ENCODE measurements at places on chromosomes 3 and 15.

- no peak for DNase-seq
Measured at GRCh38 chr3:184335291-184335660, 2.1 kb upstream of the FAM131A start.

DNA sequence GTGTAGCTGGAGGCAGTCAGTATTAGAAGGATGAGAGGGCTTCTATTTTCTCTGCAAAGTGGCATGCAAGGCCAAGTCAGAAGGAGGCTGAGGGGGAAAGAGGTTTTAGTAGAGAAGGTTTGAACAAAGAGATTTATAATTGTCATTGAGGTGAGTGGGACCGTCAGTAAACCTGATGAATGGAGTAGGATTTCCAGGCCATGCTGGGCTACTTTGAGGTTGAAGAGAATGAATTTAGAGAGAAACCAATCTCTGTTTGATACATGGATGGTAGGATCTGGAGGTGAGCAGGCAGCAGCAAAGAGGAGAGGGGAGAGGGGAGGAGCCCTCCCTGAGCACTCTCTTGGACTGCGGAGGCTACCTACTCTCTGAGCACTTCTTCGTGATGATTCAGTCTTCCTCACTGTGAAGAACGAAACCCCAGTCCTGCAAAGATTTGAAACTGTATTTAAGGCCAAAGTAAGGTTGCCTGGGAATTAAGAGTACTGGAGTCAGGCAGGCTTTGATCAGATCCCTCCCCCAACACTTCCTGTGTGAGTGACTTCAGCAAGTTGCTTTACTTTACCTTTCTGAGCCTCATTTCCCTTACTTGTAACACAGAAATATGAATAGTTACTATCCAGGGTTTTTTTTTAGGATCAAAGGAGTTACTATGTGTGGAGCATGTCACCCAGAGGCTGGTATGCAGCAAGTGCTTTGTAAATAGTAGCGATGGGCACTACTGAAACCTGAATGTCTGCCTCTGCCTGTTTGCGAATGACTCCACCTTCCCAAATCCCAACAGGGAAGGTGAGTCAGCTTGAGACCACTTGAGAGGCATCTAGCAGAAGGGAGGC lies 75.8 kb downstream of the RPL39L start:
- DNase-seq = peak; percentile 36

- DNase-seq = no peak
Measured at GRCh38 chr3:56693750-56694149, 10.7 kb upstream of the TASOR start.

DNA sequence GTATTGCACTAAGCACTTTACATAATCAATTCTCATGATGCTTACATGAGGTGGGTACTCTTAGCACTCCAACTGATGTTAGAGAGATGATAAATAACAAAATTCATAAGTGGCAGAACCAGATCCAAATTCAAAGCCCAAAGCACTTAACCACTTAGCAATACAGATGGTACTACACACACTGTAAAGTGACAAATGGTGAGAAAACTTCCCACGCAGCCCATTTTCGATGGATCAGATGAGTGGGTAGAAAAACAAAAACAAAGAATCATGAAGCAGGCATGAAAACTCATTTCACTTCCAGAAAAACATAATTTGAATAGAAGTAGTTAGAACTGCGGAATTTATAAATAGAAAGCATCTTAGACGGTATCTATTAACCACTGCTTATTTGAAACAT lies 66.2 kb downstream of the FRMD4B start:
- no peak for DNase-seq

- no peak for DNase-seq
Measured at GRCh38 chr3:30531017-30531570, 75.3 kb upstream of the TGFBR2 start.

- DNase-seq = no peak
Measured at GRCh38 chr3:77079988-77080610, 40.2 kb downstream of the ROBO2 start.

DNA sequence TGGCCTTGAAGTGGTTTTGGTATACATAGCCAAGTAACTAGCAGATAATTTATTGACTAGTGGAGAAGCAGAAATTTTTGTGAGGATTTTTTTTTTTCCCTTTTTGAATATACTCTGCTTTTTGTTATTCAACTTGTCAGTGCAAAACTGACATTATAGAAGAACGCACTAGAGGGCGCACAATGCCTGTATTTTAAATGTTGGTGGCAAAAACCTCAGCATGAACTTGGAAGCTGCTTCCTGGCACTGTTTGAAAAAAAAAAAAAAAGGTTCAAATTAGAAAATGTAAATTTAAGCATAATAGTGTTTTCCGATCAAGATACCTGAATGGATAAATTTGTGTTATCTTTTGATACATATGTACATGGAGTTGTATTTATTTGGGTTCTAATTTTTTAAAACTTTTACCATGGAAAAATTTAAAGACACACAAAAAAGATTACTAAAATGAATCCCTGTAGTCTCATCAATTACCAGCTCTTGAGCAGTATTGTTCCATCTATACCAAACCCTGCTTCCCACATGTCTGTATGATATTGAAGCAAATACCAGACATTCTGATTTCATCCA lies 56.0 kb downstream of the SLC25A26 start:
- DNase-seq = peak; percentile 64

DNA sequence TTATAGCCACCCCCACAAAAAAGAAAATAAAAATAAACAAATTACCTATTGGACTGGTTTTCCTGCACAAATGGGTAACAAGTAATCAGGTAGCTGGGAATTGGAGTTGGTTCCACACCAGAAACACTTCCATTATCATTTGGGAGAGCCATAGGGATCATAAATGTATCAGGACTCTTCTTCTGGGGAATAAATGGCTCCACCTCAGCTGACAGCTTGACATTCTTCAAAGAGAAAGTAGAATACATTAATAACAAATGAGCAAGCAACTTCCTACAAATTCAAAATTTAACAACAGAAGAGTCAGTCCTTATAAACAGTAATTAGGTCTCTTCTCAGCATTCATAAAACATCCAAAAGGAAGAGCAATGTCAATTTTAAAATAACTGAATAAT lies 8.7 kb downstream of the SECISBP2L start:
- no peak for DNase-seq

GRCh38 chr15:68502398-68502901 lies 70.5 kb upstream of the ITGA11 start:
- DNase-seq = no peak

DNA sequence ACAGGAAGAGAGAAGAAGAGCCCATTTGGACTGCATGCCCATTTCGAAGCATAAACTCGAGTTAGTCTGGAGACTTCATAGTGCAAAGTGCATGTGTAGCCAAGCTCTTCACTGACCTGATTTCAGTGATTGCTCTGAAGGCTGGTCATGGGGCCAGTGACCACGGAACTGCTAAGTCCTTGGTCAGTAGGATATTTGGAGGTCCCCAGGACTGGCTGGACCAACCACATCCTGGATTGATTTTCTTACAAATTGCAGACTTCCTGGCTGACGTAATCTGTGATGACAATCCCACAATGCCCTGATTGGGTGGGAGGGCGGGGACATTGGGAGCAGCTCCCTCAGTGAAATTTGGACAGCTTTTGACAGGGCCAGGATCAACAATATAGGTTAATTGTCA lies 233.4 kb downstream of the CACNA2D3 start:
- no peak for DNase-seq

- DNase-seq = peak; percentile 37
Measured at GRCh38 chr15:36579792-36580431, 486 bp downstream of the CDIN1 start.

GRCh38 chr3:125194061-125194848 lies 18.3 kb downstream of the SLC12A8 start:
- DNase-seq = no peak

GRCh38 chr3:86938416-86939105 lies 52.4 kb downstream of the VGLL3 start:
- DNase-seq = no peak

DNA sequence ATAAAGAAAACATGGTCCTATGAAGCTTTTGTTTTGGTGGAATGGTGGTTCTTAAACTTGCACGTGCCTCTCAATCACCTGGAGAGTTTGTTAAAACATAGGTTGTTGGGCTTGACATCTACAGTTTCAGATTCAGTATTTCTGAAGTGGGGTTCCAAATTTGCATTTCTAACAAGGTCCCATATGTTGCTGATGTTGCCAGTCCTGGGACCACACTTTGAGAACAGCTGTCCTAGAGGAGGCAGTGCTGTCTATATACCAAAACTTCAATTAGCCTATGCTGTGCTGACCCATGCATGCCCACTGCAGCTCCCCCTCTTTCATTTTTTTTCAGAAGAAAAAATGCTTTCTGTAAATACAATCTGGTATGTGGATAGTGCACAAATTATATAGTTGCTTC lies 31.3 kb downstream of the ALCAM start:
- DNase-seq = no peak

Measured in stimulated activated CD4-positive, alpha-beta T cell treated with anti-CD3 and anti-CD28 coated beads, Interleukin-15, amount 100 ng/mL, for 24 hours (primary cell).